Occipital lobe (tissue), 3 donors: ENCODE measurements at places on chromosomes 3 and 15. TPM values are rescaled to one million over a fixed set of nuclear protein-coding genes. Genes with fewer than 3 reads are reported as not detected.

- no peak for DNase-seq
Measured at GRCh38 chr3:194032828-194033435, 103.0 kb upstream of the HES1 start.

DNA sequence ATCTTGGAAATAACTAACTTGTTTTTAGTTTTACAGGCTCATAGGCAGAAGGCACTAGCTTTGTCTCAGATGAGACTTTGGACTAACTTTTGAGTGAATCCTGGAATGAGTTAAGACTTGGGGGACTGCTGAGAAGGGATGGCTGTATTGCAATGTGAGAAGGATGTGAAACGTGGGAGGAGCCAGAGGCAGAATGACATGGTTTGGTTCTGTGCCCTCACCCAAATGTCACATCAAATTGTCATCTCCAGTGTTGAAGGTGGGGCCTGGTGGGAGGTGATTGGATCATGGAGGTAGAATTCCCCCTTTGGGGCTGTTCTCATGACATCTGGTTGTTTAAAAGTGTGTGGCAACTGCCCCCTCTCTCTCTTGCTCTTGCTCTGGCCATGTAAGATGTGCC lies 28.8 kb upstream of the CCDC50 start:
- no peak for DNase-seq

DNA sequence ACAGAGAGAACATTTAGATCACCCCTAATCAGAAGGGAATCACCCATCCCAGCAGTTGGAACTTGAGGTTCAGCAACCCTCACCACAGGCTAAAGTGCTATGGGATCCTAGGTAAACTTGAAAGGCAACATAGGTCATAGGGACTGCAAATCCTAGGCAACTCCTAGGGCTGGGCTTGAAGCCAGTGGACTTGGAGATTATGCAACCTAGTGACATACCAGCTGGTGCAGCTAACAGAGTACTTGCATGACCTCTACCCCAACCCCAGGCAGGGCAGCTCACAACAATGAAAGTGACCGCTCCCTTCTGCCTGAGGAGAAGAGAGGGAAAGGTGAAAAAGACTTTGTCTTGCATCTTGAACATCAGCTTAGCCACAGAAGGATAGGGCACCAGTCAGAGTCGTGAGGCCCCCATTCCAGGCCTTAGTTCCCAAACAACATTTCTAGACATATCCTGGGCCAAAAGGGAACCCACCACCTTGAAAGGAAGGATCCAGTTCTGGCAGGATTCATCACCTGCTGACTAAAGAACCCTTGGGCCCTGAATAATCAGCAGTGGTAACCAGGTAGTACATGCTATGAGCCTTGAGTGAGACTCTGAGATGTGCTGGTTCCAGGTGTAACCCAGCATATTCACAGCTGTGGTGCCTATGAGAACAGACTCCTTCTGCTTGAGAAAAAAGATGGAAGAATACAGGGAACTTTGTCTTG lies 37.6 kb upstream of the FBN1 start:
- DNase-seq = no peak

DNA sequence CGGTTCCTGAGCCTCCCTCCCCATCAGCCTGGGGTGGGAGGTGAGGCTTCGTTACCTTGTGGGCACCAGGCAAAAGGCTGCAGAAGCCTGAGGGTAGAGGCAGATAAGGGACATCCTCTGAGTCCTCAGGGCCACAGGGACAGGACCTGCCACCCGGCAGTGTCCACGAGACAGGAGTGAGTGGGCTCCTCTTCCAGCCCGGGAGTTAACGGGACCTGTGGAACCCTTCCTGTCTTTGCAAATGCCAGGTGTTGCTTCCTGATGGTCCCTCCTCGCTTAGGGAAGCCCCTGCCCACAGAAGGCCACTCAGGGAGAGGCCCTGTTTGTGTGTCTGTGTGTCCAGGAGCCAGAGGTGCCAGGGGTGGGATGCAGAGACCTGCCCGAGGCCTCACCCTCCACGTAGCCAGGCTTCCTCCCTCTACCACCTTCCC lies 111.1 kb upstream of the ALDH1A3 start:
- DNase-seq = no peak

- no peak for DNase-seq
Measured at GRCh38 chr15:90650956-90651689, 66.0 kb upstream of the BLM start.

DNA sequence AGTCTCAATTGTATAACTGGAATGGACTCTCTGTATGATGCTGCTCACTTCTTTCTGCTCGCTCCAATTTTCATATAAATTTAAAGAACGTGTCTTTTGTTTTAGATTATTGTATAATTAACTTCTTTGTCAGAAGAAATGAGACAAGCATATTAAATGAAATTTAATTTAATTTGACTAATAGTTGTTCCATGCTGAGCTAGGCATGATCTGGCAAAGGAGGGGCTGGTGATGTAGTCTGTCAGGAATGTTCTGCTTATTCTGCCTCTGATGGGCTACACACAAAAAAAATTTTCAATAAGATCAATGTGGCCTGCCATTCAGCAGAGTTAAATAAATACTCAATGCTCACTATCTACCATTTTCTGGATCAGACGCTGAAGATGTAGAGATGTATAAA lies 208.4 kb upstream of the CD96 start:
- no peak for DNase-seq

- DNase-seq = no peak
Measured at GRCh38 chr15:42148808-42149492, 7.5 kb downstream of the PLA2G4F start.

GRCh38 chr3:160709477-160710182 lies 32.7 kb downstream of the ARL14 start:
- no peak for DNase-seq

The FAM107A gene
- total RNA-seq = 24.8 TPM

The HOMER2 gene
- 76.7 TPM for total RNA-seq

The GTPBP8 gene
- total RNA-seq = 25.3 TPM

The FBXO40 gene
- total RNA-seq = 0.31 TPM

The MYLK gene
- 15.1 TPM for total RNA-seq
